ENCODE measurements at places on chromosomes 13 and 19. TPM values are rescaled to one million over a fixed set of nuclear protein-coding genes. Genes with fewer than 3 reads are reported as not detected.

DNA sequence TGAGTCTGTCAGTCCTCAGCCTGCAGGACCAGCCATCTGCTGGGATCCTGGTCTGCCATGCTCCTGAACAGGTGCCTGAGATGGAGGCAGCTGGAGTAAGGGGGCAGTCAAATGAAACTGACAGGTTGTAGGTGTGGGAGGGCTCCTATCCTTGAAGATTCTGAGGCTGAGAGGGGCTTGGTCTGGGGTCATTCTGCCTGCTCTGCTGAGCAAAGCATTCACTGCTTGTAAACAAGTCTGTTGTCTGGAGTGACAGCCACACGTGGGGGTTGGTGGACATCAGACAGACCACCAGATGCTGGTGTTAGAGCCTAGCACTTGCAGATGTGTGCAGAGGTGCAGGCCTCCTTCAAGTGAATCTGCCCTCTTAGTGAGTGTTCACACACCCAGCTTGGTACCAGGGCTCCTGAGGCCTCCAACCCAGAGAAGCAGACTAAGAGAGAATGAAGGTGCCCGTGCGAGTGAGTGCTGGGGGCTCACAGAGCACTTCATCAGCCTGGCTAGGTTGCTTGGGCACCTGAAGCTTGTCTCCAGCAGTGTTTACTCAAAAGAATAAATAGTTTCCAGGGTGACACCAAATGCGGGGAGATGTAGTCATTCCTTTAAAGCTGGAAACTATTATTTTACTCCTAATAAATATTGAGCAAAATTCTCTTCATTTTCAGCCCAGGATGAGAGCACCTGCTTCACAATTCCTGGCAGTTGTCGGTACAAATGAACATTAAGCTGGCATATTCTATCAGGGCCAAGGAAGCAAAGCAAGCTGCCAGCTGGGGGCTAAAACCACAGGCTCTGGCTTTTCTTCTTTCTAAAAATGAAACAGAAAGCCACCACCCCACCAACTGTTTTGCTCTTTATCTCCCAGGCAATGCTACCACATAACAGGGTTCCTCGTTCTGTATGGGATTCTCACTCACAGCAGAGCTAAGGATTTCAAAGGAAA is 82.3 kb downstream of the RNASEH2B start:
- DNase-seq: no peak

Gene C19orf38
- total RNA-seq: 2.5 TPM

Gene RFX1
- 15.7 TPM for total RNA-seq

DNA sequence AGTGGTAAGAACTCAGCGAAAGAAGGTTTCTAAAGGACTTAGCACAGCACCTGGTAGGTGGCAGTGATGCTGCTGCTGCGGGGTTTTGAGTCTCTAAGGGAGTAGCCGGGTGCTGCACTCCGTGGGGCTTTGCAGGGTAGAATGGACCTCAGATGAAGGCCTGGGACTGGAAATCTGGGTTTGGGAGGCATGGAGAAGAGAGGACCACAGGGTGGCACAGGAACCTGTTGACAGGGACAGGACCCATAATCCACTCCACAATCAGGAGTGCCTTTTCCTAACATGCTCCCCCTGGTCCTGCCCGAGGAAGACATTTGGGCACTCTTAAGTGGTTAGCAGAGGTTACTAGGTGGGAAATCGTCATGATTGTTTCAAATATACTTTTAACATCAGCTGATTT is 29.8 kb downstream of the TDRD12 start:
- no peak for DNase-seq

- DNase-seq: peak; percentile 30
Observed at GRCh38 chr19:8571006-8571411, 6.2 kb downstream of the MYO1F start.

- no peak for DNase-seq
Observed at GRCh38 chr13:67217880-67218279, 12.3 kb downstream of the PCDH9 start.

Gene KLHL1
- total RNA-seq: not detected

Gene SMAD9
- total RNA-seq: not detected

GRCh38 chr19:55383279-55384130 is 587 bp downstream of the TMEM238 start:
- DNase-seq: peak; percentile 50

Gene PSG2
- total RNA-seq: not detected

Gene RNF17
- total RNA-seq: not detected

Gene TGFB1
- 196 TPM for total RNA-seq

DNA sequence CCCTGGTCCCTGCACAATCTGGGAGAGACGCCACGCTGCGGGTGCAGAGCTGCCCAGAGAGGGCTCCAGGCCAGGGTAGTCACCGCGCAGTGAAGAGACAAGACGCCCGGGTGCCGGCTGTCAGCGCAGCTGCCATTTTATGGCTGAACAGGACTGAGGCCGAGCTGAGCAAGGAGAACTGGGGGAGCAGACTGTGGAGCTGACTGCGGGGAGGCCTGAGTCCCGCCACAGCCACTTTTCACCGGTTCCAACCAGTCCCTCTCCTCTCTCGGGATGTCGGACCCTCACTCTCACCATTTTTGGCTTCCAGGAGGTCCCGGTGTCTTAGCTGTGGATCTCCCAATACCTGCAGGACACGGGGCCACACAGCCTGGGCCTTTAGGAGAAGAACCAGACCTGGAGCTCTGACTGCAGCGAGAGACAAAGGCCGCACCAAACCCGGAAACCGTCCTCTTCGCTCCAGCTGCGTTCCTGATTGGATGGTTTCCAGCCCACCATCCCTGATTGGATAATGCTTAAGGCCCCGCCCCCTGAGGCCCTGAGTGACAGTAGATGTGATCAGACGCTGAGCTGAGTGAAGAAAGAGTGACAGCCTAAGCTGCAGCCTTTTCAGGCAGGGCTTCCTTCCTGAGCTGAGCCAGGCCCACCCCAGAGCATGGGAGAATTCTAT is at the start of gene ZNF626:
Gene ZNF626 (minus strand): TSS at position 422 of the 670 bp plus-strand sequence. CDS start 125 bp downstream, at position 297.
- DNase-seq: peak; percentile 66

DNA sequence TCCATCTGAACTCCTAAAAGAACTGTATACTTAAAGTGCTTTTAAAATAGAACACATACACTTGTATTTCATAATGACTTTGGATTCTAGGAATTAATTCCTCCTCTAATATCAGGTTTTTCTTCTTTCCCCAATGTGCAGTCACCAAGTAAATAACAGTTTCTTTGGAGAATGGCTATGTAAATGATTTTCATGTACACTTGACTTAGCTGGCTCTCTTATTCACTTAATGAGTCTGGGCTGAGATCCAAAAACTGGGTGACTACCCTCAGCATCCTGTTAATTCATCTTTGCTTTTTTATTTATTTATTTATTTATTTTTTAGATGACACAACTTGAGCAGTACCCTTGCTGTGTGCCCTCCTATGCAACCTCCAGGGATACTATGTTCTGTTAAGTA is 1003.7 kb downstream of the SLITRK1 start:
- no peak for DNase-seq

- DNase-seq: no peak
Observed at GRCh38 chr19:49515767-49516166, 3.3 kb downstream of the FCGRT start.

DNA sequence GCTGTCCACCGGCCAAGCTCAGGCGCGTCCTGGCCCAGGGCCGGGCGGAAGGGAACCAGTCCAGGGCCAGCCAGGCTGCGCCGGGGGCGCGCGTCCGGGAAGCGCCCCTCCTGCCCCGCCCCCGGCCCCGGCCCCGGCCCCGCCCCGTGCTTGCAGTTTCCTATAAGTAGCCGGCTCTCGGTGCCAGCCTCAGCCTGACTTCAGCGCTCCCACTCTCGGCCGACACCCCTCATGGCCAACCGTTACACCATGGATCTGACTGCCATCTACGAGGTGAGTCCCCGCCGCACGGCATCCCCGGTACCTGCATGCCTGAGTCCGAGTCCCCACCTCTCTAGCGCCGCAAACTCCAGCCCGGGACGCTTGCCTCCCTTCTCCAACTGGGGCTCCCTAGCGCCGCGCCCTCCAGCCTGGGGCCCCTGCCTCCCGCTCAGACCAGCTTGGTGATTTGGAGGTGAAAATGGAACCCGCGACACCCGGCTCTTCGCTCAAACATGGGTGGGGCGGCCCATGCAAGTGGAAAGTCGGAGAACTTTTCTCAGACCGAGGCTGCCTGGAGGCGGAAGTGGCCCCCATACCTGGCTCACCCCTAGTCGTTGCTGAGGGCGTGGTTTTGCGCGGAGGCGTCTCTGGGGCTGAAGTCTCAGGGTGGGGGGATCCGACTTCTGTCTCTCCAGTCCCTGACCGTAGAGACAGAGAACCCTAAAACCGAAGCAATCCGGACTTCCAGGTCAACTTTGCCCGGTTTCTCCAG is at the start of gene ZFP36:
Gene ZFP36 (plus strand): TSS at position 192 of the 754 bp plus-strand sequence. CDS start 58 bp downstream, at position 250.
- peak; percentile 91 for DNase-seq

Gene TLE2
- 19.9 TPM for total RNA-seq

GRCh38 chr13:36357692-36358091 is 11.5 kb upstream of the SPART start:
- DNase-seq: no peak

GRCh38 chr13:61810065-61810464 is 394.4 kb upstream of the PCDH20 start:
- DNase-seq: no peak

Gene SYNGR4
- total RNA-seq: not detected

DNA sequence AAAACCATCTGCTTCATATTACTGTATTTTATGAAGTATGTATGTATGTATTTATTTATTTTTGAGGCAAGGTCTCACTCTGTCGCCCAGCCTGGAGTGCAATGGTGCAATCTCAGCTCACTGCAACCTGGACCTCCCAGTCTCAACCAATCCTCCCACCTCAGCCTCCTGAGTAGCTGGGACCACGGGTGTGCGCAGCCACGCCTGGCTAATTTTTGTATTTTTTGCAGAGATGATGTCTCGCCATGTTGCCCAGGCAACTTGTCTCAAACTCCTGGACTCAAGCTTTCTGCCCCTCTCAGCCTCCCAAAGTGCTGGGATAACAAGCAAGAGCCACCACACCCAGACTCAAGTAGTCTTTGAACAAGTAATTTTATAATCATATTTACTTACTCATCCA is 5.5 kb downstream of the KATNAL1 start:
- DNase-seq: no peak

DNA sequence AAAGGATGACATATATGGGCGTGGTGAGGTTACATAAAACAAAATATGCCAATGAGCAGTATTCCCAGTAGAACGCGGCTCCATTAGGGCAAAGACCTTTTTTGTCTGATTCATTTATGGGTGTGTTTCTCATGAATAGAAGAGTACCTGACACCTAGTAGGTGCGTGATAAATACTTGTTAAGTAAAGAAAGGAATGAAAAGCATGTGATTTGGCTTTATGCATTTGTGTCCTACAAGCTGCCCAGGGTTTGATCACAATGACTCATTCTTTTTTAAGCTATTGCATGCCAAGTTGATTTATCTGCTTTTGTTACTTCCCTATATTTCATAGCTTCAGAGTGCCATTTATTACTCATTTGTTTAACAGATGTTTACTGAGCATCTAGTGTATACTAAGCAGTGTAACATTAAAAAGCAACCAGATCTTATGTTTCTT is 19.1 kb upstream of the KCTD4 start:
- DNase-seq: no peak

Gene ZNF728
- not detected for total RNA-seq

- no peak for DNase-seq
Observed at GRCh38 chr19:29293292-29293691, 80.3 kb upstream of the UQCRFS1 start.

Gene CD33
- total RNA-seq: 59.2 TPM

GRCh38 chr19:52691737-52692136 is 43.1 kb downstream of the ZNF611 start:
- no peak for DNase-seq

Gene CGB3
- not detected for total RNA-seq

GRCh38 chr13:45718063-45718462 is 15.9 kb downstream of the CBY2 start:
- no peak for DNase-seq

Gene MUC16
- under 0.01 TPM for total RNA-seq

GRCh38 chr13:79992111-79992510 is 348.8 kb downstream of the SPRY2 start:
- DNase-seq: no peak

DNA sequence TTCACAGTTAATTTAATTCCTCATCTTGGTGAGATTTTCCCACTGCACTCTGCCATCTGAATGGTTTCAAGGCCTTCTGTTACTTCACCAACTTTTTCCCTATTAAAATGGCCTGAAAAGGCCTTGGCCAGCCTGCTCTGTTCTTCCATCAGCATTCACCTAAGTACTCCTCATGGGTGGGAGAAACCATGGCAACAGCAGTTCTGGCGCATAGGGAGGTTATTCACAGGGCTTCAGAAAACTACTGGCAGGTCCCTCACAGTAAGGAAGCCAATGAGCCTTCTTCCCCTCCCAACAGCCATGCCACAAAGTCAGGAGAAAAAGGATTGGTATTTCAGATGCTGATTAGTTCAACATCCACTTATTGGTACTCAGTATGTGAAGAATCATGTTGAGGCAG is 17.2 kb upstream of the GJB2 start:
- DNase-seq: no peak

Data from naive thymus-derived CD4-positive, alpha-beta T cell (primary cell).